ENCODE measurements at places on chromosomes 12 and 14. TPM values are rescaled to one million over a fixed set of nuclear protein-coding genes. Genes with fewer than 3 reads are reported as not detected.

Gene TAC3
- not detected for total RNA-seq

Gene GUCY2C
- not detected for total RNA-seq

Gene LTBR
- 2.3 TPM for total RNA-seq

Gene NYNRIN
- not detected for total RNA-seq

Gene FOXA1
- total RNA-seq = not detected

Gene SPIC
- not detected for total RNA-seq

- no peak overlapping the region for H3K4me3 ChIP-seq
- no peak overlapping the region for H3K27ac ChIP-seq
- H3K27me3 ChIP-seq = no peaks in the 10 kb centered on the region
- no peaks in the 10 kb centered on the region for H3K4me1 ChIP-seq
- DNase-seq = peak; percentile 10
- H3K36me3 ChIP-seq = no peaks in the 10 kb centered on the region
Measured at GRCh38 chr14:73795974-73796373, 55.7 kb upstream of the PTGR2 start.

DNA sequence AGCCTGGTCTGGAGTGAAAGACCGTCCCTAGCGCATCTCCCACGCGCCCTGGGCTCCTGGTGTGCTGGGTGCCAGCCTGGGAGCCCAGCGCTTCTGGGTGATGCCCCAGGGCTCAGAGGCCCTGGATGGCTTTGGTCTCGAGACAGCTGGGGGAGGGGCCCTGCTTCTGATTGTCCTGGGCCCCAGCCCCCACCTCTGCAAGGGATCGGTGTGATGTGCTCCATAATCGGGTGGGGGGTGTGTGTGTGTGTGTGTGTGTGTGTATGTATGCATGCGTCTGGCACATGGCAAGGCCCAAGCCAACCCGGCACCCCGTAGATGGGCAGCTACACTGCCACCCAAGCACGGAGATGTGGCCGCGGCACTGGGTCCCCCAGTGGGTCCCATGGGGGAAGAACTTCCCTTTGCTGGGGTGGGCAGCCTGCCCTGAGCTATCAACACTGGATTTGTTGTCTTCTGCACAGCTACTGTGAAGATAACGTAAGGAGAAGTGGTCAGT lies 3.1 kb downstream of the ZBTB42 start:
- no peaks in the 10 kb centered on the region for H3K36me3 ChIP-seq
- no peaks in the 10 kb centered on the region for H3K27me3 ChIP-seq
- H3K4me1 ChIP-seq = peaks cover 8% of the 10 kb centered on the region
- H3K4me3 ChIP-seq = no peak overlapping the region
- no peak overlapping the region for H3K27ac ChIP-seq

DNA sequence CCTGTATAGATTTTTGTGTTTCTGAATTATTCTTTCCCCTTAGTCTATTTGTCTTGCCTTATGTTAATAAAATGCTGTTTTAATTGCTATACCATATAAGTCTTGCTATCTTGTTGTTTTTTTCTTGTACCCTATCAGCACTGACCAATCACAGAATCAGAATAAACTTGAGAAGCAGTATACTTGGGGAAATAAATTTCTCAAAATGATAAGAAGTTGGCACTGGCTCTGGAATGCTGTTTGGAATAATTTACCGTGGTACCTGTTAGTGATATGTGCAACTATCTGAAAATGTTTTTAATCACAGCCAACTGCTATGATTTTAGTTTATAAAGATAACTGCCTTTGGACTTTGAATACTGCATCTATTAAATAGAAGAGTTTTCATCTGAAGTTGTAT lies 37.9 kb upstream of the EPS8 start:
- no peak overlapping the region for H3K4me3 ChIP-seq
- no peak overlapping the region for H3K27ac ChIP-seq
- DNase-seq = no peak
- H3K4me1 ChIP-seq = no peaks in the 10 kb centered on the region
- peaks cover 36% of the 10 kb centered on the region for H3K27me3 ChIP-seq

DNA sequence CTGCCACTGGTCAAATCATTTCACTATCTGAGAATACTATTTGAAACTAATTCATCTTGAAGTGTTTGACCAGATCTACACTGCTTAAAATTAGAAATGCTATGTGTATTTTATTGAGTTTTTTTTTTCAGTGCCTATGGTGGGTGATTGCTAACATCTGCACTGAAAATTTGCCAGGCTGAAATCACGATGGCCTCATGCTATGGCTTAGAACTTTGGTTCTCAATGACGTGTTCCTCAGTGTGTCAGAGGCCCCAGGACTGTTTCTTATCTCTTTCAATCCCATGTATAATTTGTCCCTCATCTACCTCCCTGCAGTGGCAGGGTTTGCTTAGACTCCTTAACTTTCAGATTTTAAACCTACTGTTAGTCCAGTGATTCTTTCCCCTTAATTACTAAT lies 36.2 kb upstream of the NKX2-8 start:
- no peaks in the 10 kb centered on the region for H3K4me1 ChIP-seq
- no peak overlapping the region for H3K27ac ChIP-seq
- H3K36me3 ChIP-seq = no peaks in the 10 kb centered on the region
- no peak overlapping the region for H3K4me3 ChIP-seq

DNA sequence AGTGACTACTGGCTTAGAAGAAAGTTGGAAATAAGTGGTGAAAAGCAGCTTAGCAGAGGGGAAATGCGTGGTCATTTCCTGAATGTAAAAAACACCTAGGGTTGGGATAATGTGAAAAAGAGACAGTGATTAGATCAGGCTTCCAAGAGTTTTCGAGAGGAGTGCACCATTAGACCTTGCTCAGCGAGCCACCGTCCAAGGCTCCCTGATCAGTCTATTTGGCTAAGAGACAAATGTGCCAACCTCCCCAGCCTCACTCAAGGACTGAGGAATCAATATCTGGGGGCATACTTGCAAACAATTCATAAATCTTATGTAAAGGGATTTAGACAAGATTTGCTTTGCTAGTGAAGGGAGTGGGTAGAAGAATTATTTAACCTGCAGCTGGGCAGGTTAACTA lies 594.5 kb downstream of the NRXN3 start:
- no peak for DNase-seq
- H3K4me3 ChIP-seq = no peak overlapping the region
- H3K4me1 ChIP-seq = no peaks in the 10 kb centered on the region
- H3K27ac ChIP-seq = no peak overlapping the region
- no peaks in the 10 kb centered on the region for H3K36me3 ChIP-seq

DNA sequence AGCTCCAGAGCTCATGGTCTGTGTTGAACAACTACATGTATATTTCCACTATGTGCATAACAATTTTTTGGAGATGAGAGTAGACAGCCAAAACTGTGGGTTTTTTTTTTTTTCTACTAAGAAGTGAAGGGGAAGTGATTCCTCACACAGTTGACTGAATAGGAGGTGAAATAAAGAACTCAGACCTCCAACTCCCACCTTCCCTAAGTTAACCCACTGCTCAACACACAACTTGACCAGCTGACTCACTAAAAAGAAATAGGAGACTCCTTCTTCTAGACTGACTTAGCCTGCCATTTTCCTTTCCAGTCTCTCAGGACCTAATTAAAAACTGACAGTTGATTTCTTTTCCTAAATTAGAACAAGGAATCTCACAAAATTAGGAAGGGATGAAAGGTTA lies 1.7 kb downstream of the M6PR start:
- no peaks in the 10 kb centered on the region for H3K27me3 ChIP-seq
- no peak for DNase-seq
- peak overlapping the region; percentile 99 for H3K4me3 ChIP-seq
- H3K27ac ChIP-seq = peak overlapping the region; percentile 96

DNA sequence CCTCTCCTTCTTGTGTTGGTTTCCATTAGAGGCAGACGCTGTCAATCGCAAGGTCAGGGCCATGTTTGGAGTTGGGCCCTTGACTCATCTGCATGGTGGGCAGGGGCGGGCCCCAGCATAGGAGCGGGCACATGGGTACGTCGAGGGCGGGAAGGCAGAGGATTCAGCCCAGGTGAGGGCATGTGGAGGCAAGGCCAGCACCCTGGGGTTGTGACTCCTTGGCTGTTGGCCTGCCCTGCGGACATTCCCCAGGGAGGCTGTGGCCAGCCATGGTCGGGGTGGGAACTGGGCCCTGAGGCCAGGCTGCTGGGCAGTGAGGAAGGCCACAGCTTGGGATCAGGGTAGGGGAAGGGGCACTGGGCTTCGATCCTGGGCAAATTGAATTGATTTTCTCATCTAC lies 10.3 kb downstream of the RPS6KL1 start:
- H3K27ac ChIP-seq = no peak overlapping the region
- no peaks in the 10 kb centered on the region for H3K27me3 ChIP-seq
- H3K4me3 ChIP-seq = no peak overlapping the region
- no peaks in the 10 kb centered on the region for H3K4me1 ChIP-seq
- no peak for DNase-seq

- no peak overlapping the region for H3K27ac ChIP-seq
- no peak overlapping the region for H3K4me3 ChIP-seq
- DNase-seq = no peak
Measured at GRCh38 chr14:33369041-33369440, 430.4 kb downstream of the NPAS3 start.

GRCh38 chr14:104549536-104550339 lies 29.8 kb upstream of the C14orf180 start:
- no peaks in the 10 kb centered on the region for H3K4me1 ChIP-seq
- H3K27me3 ChIP-seq = peaks cover 7% of the 10 kb centered on the region
- no peak for DNase-seq
- no peak overlapping the region for H3K27ac ChIP-seq
- no peak overlapping the region for H3K4me3 ChIP-seq
- H3K36me3 ChIP-seq = no peaks in the 10 kb centered on the region

- DNase-seq = no peak
- H3K4me1 ChIP-seq = peaks cover 20% of the 10 kb centered on the region
- peaks cover 7% of the 10 kb centered on the region for H3K36me3 ChIP-seq
- H3K27me3 ChIP-seq = peaks cover 25% of the 10 kb centered on the region
- no peak within 1 kb of the TSS for H3K4me3 ChIP-seq
Measured at GRCh38 chr12:132618683-132619043, at the start of gene P2RX2. TSS of gene P2RX2 (plus strand) at chr12:132618776. CDS start at chr12:132618817, 41 bp downstream.

DNA sequence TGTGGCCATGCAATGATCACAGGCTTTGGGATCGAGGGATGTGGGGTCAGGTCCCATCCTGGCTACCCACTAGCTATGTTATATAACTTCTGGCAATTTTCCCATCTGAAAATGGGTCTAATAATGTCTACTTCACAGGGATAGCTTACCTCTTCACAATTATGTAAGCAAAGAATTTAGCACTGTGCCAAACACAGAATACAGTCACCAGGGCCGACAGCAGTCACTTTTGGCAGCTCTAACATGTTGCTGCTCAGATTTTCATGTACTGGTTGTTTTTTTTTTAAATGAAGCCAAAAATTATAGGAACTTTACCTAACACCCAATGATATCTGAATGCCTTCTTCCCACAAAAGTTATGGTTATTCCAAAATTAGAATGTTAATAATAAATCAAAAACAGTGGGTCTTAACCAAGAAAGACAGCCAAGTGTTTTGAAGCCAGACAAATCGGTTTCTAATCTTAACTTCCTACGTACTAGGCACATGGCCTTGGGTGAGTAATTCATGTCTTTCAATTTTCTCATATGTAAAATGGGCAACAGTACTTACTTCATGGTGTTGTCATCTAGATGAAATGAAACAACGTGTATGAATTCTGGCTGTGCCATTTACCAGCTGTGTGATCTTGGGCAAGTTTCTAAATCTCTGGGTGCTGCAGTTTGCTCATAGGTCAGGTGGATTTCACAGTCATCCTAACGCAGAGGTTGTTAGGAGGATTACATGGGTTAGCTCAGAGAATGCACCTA lies 13.0 kb upstream of the PCED1B start:
- no peak for DNase-seq
- H3K27ac ChIP-seq = no peak overlapping the region
- H3K4me1 ChIP-seq = peaks cover 5% of the 10 kb centered on the region
- H3K27me3 ChIP-seq = no peaks in the 10 kb centered on the region
- no peak overlapping the region for H3K4me3 ChIP-seq
- no peaks in the 10 kb centered on the region for H3K36me3 ChIP-seq

- no peaks in the 10 kb centered on the region for H3K36me3 ChIP-seq
- no peaks in the 10 kb centered on the region for H3K27me3 ChIP-seq
- no peak for DNase-seq
- no peaks in the 10 kb centered on the region for H3K4me1 ChIP-seq
- no peak overlapping the region for H3K4me3 ChIP-seq
Measured at GRCh38 chr12:32084753-32085152, 21.9 kb upstream of the BICD1 start.

GRCh38 chr14:88040146-88040545 lies 35.2 kb downstream of the GPR65 start:
- no peak overlapping the region for H3K27ac ChIP-seq
- H3K27me3 ChIP-seq = no peaks in the 10 kb centered on the region
- peaks cover 4% of the 10 kb centered on the region for H3K36me3 ChIP-seq

GRCh38 chr14:67395086-67395875 lies 16.7 kb downstream of the PLEK2 start:
- H3K27ac ChIP-seq = no peak overlapping the region
- H3K36me3 ChIP-seq = no peaks in the 10 kb centered on the region
- no peak for DNase-seq
- peaks cover 8% of the 10 kb centered on the region for H3K27me3 ChIP-seq
- H3K4me1 ChIP-seq = no peaks in the 10 kb centered on the region

DNA sequence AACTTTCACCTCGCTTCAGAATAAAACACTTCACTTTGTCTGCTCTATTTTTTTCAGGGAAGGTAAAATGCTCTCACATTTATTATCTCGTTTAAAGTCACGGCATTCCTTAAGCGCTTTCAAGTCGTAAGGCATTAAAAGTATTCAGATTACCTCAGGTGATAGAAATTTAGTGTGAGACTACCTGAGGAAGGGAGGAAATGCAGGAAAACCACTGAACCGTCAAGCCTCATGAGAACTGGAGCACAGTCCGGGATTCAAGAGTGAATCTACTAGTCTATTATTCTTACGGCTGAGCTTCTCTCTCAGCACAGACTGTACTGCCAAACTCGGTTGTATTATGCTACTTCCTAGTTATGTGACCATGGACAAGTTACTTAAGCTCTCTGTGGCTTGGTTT lies 8.3 kb upstream of the PPFIBP1 start:
- H3K4me3 ChIP-seq = no peak overlapping the region
- no peak for DNase-seq
- no peak overlapping the region for H3K27ac ChIP-seq
- peaks cover 48% of the 10 kb centered on the region for H3K27me3 ChIP-seq
- no peaks in the 10 kb centered on the region for H3K36me3 ChIP-seq
- H3K4me1 ChIP-seq = no peaks in the 10 kb centered on the region

DNA sequence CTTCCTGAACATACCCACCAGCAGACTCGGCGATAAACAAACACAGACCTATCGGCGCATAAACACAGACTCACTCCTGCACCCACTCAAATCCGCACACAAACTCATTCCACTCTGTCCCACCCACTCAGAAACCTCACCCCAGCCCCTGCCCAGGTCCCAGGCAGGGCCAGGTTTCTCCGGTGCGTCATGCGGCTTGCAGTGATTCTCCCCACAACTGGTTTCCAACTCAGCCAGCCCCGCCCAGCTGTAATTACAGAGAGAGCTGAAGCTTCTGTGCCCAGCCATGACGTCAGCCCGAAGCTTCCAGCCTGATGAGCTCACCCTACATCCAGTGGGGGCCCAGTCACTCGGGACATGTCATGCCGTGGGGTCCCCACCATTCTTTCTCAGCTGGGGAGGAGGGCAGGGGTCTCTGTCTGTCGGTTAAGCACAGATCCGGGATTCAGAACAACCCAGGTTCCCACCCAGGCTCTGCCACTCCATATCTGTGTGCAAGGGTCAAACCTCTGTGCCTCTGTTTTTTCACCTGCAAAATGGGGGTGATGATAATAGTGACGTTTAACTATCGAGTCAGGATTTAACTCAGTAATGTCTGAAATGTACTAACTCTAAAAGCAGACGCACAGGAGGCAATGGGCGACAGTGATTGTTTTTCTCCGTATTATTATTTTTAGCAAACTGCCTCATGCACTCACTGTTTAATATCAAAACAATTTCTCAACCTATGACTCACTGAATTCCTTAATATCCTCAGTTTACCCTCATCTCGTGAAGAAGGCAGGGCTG lies 2.3 kb upstream of the HSPB8 start:
- no peak overlapping the region for H3K27ac ChIP-seq
- no peaks in the 10 kb centered on the region for H3K4me1 ChIP-seq
- peaks cover 12% of the 10 kb centered on the region for H3K27me3 ChIP-seq
- no peaks in the 10 kb centered on the region for H3K36me3 ChIP-seq
- no peak overlapping the region for H3K4me3 ChIP-seq
- DNase-seq = no peak

Data from natural killer cell treated with Interleukin-12 subunit alpha and Interleukin-12 subunit beta and Interleukin-15 and Interleukin-18, amount 100 ng/mL, for 72 hours (primary cell).